ENCODE measurements at places on chromosomes 7 and 10.

DNA sequence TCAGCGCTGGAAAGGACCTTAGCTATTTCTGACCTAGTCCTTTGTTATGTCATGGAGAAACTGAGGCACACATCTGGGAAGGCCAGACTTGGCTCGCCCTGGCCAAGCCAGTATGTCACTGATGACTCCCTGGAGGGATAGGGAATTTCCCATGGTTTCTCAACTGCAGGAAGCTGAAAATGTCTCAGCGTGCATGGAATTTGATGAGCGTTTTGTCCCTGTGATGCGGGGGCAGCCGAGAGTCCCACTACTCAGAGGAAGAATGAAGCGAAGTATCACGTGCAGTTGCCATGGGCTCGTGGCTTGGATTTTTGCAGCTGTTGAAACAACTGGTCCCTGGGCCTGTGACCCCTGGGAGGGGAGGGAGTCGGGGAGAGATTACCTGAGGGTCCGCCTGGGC is 44.8 kb downstream of the CLIP2 start:
- DNase-seq, result no peak
- peaks cover 10% of the 10 kb centered on the region for H3K27me3 ChIP-seq
- peaks cover 2% of the 10 kb centered on the region for H3K4me1 ChIP-seq

DNA sequence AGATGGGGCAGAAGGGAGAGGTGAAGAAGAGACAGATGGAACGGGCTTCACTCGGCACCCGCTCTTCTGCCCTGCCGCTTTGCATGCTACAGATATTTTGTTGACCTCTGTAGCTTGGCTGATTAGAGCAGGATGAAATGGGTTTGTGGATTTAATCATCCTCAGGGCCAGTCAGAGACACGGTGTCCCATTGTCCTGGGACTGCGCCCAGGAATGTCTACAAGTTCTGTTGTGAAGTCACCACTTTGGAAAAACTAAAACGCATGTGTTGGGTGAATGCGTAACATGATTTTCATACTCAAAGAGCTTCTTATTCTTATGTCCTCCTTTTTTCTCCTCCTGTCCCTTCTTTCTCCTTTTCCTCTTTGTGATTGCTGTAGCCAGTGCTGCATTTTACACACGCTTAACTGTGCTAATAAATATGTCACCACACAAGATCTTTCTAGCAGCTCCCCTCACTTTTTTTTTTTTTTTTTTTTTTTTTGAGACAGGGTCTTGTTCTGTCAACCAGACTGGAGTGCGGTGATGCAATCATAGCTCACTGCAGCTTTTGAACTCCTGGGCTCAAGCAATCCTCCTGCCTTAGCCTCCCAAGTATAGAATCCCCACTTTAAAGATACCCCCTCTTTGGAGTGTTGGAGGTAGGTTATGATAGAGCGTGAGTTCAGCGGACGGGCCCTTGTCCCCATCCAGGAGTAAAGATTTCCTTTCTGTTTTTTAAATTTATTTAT is 3.4 kb downstream of the CPA4 start:
- no peak overlapping the region for H3K4me3 ChIP-seq
- H3K4me1 ChIP-seq, result no peaks in the 10 kb centered on the region
- no peaks in the 10 kb centered on the region for H3K27me3 ChIP-seq
- no peaks in the 10 kb centered on the region for H3K36me3 ChIP-seq
- H3K27ac ChIP-seq, result no peak overlapping the region

DNA sequence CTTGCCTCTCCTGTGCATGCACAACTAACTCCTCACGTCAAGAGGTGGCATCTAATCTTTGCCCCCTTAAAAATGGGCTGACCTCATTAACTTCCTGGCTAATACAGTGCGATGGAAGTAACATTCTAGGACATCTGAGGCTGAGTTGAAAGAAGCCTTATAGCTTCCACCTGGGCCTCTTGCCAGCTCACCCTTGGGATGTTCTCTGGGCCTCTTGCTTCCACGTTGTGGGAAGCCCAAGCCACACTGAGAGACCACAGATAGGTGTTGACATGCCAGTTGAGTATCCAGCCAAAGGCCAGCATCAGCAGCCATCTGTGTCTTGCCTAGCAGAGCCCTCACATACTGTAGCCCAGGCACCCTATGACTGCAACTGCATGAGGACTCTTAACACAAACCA is 60.8 kb upstream of the GDF10 start:
- no peak overlapping the region for H3K27ac ChIP-seq
- H3K4me1 ChIP-seq, result peaks cover 3% of the 10 kb centered on the region
- DNase-seq, result no peak
- no peaks in the 10 kb centered on the region for H3K36me3 ChIP-seq

DNA sequence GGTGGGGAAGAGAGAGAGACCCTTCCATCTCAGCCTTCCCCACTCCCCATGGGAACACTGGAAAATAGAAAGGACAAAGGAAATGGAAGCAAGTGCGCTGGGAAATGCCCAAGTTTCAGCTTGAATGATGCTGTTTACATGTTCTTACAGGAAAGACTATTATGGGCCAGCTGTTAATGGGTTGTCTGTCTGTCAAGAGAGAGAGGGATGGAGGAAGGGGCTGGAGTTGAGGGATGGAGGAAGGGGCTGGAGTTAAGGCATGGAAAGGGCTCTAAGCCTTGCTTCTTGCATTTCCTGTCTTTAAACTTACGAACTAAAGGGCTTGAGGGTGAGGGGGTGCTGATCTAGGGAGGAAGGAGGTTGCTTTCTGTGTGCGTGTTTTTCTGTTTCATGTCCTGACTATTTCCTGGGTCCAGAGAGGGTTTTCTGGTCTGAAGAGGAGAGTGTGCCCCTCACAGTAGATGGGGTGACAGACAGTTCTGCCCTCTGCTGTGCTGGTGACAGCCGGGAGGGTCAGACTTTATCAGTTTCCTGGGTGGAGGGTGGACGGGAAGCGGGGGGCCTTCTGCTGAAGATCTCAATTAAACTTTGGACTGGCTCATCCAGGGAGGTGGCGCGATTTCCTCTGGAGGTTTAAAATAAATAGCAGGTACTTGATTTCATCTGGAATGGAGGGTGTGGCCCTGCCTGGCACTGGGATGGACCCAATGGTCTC is 30.5 kb downstream of the GRK5 start:
- peak overlapping the region; percentile 74 for H3K27ac ChIP-seq
- H3K27me3 ChIP-seq, result no peaks in the 10 kb centered on the region
- H3K4me1 ChIP-seq, result peaks cover 40% of the 10 kb centered on the region
- H3K36me3 ChIP-seq, result peaks cover 3% of the 10 kb centered on the region
- no peak for DNase-seq

GRCh38 chr10:132397671-132398565 is 918 bp downstream of the PWWP2B start:
- H3K27me3 ChIP-seq, result peaks cover 7% of the 10 kb centered on the region
- peak; percentile 60 for DNase-seq
- H3K27ac ChIP-seq, result peak overlapping the region; percentile 67

DNA sequence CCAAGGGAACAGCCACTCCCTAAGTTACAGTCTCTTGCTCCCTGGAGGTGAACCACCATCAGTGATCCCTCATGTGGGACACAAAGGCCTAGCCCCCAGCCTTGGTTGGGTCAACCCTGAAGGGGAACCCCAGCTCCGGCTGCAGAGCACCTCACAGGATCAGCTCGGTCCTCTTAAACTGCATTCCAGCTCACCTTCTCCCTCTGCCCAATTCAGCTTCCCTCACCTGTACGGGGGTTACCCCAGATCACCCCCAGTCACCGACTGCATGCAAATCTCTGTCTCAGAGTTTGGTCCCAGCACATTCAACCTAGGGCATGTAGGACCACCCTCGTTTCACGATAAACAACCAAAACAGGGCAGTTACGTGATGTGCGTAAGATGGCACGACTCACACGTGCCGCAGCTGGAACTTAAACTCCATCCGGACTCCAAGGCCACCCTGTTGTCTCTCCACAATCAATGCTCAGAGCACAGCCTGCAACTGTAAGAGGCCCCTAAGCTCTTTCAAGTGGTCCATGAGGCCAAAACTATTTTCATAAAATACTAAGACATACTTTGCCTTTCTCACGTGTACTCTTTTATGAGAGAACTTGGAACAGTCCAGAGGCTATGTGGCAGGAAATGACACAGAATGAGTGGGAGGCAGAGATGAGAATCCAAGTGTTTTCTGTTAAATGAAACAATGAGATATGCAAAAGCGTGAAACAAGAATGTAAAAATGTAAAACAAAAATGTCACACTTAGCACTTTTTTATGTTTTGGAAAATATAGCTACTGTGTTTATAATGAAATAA is 285.2 kb downstream of the PTPRN2 start:
- no peak overlapping the region for H3K27ac ChIP-seq
- H3K4me1 ChIP-seq, result no peaks in the 10 kb centered on the region
- H3K36me3 ChIP-seq, result no peaks in the 10 kb centered on the region
- no peak overlapping the region for H3K4me3 ChIP-seq

DNA sequence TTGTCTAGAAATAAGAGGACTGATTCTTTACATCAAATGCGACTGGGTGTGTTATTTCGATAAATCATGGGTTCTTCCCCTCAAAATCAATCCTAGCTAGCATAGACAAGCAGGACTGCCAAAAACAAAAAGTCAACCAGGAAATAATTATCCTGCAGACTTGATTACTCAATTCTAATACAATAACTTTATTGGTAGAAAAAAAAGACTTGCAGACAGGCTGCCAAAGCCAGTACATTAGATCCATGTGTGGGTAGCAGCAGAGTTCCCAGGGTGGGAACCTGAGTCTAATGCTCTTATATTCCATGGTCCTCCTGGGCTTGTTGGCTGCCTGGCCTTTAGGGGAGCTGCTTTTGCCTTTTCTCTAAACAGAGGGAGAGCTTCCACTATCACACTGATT is 7.8 kb downstream of the AFAP1L2 start:
- DNase-seq, result no peak
- H3K4me1 ChIP-seq, result peaks cover 29% of the 10 kb centered on the region
- H3K27ac ChIP-seq, result no peak overlapping the region
- H3K36me3 ChIP-seq, result no peaks in the 10 kb centered on the region

GRCh38 chr10:69516316-69516715 is 56.9 kb downstream of the NEUROG3 start:
- no peak overlapping the region for H3K4me3 ChIP-seq
- peak; percentile 59 for DNase-seq
- H3K27ac ChIP-seq, result no peak overlapping the region

DNA sequence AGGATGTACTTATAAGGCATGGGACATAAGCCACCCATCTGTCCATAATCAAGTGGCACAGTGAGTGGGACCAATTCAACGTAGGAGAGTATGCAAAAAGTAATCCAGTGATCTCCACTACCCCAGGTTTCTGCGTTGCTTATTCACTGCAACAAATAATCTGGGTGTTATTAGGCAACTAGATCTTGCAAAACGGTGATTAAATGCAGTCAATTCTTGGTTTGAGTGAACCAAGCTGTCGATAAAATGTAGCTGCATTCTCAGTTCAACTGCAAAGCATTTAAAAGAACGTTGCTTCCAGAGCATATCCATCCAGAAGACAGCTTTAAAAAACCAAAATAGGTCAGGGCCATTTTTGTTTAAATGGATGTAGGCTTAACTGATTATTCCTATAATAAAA is 5.0 kb downstream of the LSMEM1 start:
- peaks cover 6% of the 10 kb centered on the region for H3K4me1 ChIP-seq
- no peaks in the 10 kb centered on the region for H3K36me3 ChIP-seq
- no peak for DNase-seq
- no peaks in the 10 kb centered on the region for H3K27me3 ChIP-seq
- H3K27ac ChIP-seq, result no peak overlapping the region

GRCh38 chr10:16965740-16966447 is 148.7 kb upstream of the RSU1 start:
- DNase-seq, result no peak
- H3K4me3 ChIP-seq, result no peak overlapping the region
- peaks cover 23% of the 10 kb centered on the region for H3K4me1 ChIP-seq
- H3K27me3 ChIP-seq, result no peaks in the 10 kb centered on the region
- no peaks in the 10 kb centered on the region for H3K36me3 ChIP-seq

GRCh38 chr7:27863880-27864279 is 123.9 kb downstream of the TAX1BP1 start:
- H3K4me3 ChIP-seq, result no peak overlapping the region
- no peaks in the 10 kb centered on the region for H3K36me3 ChIP-seq
- no peak overlapping the region for H3K27ac ChIP-seq
- no peak for DNase-seq
- peaks cover 11% of the 10 kb centered on the region for H3K27me3 ChIP-seq
- H3K4me1 ChIP-seq, result peaks cover 3% of the 10 kb centered on the region

DNA sequence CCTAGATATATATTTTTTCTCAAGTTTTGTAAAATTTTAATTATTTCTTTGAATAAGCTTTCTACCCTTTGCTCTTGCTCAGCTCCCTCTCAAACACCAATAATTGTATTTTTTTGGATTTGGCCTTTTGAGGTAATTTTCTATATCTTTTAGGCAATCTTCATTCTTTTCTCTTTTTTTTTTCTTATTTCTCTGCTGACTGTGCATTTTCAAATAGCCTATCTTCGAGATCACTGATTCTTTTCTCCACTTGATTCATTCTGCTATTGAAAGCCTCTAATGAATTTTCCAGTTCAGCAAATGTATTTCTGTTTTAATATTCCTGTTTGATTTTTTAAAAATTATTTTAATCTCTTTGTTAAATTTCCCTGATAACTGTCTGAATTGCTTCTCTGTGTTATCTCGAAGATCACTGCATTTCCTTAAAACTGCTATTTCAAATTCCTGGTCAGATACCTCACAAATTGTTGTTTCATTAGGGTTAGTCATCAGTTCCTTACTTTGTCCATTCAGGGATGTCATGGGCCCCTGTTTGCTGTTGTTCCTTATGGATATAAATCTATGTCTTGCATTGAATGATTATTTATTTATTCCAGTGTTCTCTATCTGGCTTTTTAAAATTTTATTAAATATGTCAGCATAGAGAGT is 100.1 kb upstream of the UNC5B start:
- no peaks in the 10 kb centered on the region for H3K36me3 ChIP-seq
- no peak overlapping the region for H3K4me3 ChIP-seq
- DNase-seq, result no peak
- no peaks in the 10 kb centered on the region for H3K4me1 ChIP-seq
- no peak overlapping the region for H3K27ac ChIP-seq
- H3K27me3 ChIP-seq, result peaks cover 16% of the 10 kb centered on the region

- H3K4me3 ChIP-seq, result no peak overlapping the region
- no peaks in the 10 kb centered on the region for H3K4me1 ChIP-seq
- peaks cover 60% of the 10 kb centered on the region for H3K36me3 ChIP-seq
- no peaks in the 10 kb centered on the region for H3K27me3 ChIP-seq
- H3K27ac ChIP-seq, result no peak overlapping the region
Observed at GRCh38 chr7:98930464-98930863, 52.1 kb downstream of the TRRAP start.

DNA sequence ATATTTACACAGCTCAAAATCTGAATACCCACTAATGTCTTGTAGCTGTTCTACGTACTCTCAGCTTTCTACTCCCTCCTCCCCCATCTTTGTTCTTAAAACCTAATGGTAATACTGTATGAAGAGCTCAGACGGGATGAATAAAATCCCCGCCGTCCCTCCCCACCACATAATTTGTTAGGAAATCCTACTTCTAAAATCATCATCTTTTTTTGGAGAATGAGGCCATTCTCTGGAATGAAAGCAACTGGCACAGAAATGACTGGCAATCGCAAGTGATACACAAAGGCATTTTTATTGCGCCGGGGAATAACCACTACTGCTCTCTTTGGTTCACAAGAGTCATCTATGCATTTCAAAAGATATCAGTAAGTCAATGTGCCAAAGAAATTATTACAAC is 27.3 kb downstream of the SLC35B4 start:
- DNase-seq, result no peak
- H3K4me3 ChIP-seq, result no peak overlapping the region
- H3K36me3 ChIP-seq, result peaks cover 4% of the 10 kb centered on the region
- no peaks in the 10 kb centered on the region for H3K27me3 ChIP-seq
- H3K4me1 ChIP-seq, result no peaks in the 10 kb centered on the region

GRCh38 chr10:67612577-67613537 is 83.1 kb downstream of the CTNNA3 start:
- peaks cover 3% of the 10 kb centered on the region for H3K36me3 ChIP-seq
- peak; percentile 77 for DNase-seq
- peak overlapping the region; percentile 86 for H3K27ac ChIP-seq
- H3K4me3 ChIP-seq, result peak overlapping the region; percentile 29
- peaks cover 26% of the 10 kb centered on the region for H3K4me1 ChIP-seq
- peaks cover 6% of the 10 kb centered on the region for H3K27me3 ChIP-seq

All from activated naive CD4-positive, alpha-beta T cell treated with anti-CD3 and anti-CD28 coated beads, Interleukin-2, amount 10 ng/mL, durations not matched to agents 7 days and 5 days (primary cell).